Activated T-cell treated with anti-CD3 and anti-CD28 coated beads, Interleukin-2, amount 50 U/mL, for 4 hours (primary cell): ENCODE measurements at places on chromosomes 5 and 9. TPM values are rescaled to one million over a fixed set of nuclear protein-coding genes. Genes with fewer than 3 reads are reported as not detected.

DNA sequence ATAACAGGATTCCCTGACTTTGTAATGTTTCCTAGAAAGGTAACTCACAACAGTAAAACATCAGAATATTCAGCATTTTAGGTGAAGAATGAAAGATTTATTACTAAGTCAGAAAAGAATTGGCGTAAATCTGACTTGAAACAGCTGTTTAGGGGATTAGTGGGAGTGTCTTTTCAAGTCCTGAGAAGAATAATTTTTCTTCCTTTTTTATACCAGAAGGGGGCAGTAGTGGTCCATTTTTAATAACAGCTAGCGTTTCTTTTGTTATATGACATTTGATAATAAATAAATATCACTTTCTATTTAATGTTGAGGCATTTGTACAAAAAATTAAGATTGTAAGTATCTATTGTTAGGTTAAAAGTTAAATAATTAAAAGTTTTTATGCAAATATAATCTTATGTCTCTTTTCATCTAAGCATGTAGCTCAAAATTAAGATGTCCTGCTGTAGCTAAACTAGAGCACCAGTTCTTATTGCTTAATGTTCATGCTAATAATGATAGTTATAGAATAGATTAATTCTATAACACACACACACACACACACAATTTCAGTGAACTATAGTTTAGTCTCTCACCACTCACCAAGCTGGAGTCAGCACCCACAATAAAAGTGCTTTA, 258.7 kb upstream of the ARRDC3 start:
- no peak for DNase-seq

DNA sequence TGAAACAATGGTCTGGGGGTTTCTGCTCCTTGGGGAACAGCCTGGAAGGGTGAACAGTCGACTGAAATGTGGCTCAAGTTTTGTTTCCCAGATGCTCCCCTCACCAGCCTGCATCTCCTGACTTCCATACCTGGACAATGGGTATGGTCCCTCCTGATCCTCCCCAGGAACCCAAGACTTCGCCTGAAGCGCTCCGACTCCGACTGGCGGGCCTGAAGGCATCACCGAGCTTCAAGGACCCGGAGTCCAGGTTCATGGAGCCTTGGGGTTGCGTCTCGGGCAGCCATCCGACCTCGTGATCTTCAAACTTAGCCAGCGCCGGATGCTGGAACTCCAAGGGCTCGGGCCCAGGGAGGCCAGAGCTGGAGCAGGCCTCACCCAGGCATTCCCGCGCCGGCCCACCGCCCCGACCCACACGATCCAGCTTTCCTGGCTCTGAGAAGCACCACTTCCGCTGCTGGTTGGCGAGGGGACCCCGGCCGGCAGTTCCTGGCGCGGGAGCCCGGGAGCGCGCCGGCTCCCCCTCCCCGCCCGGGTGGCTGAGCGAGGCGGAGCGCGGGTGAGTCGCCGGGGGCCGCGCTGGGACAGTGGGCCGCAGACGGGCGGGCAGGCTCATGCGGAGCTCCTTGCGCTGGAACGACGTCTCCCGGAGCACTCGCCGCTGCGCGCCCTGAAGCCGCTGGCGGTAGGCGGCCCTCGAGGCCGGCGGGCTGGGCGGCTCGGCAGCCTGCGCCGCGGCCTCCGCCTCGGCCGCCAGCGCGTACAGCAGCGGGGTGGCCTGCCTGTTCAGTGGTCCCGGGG, 5.2 kb downstream of the SHROOM1 start:
- DNase-seq = no peak

DNA sequence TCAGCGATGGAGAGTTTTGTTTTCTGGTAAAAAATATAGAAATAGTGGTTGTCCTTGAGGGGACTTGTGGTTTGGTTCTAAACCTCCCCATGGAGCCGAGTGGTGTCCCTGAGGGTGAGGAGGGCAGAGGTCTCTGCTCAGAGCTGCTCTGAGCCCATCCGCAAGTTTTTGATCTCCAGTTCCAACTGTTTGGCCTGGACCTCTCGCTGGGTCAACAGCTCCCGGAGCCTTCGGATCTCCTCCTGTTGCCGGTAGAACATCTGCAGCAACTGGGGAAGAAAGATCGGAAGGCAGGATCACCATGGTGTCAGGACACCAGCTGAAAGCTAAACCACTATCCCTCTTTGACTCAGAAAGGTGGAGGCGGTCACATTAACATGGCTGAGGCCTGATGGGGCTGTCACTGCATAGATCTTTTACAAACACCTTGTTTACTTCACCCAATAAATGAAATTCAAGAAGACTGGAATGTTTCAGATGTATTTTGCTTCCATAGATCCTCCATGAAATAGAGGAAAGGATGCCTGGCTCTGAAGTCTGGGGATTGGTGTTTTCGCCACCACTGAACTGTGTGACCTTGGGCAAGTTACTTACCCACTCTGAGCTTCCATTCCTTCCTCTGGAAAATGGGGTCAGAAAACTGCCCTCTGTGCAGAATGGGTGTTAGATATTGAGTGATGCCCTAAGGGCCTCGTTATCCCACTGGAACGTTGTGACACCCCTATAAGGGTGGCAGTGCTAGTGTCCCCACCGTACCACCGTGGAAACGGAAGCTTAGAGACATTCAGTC, 5.8 kb upstream of the TRIM14 start:
- no peak for DNase-seq

DNA sequence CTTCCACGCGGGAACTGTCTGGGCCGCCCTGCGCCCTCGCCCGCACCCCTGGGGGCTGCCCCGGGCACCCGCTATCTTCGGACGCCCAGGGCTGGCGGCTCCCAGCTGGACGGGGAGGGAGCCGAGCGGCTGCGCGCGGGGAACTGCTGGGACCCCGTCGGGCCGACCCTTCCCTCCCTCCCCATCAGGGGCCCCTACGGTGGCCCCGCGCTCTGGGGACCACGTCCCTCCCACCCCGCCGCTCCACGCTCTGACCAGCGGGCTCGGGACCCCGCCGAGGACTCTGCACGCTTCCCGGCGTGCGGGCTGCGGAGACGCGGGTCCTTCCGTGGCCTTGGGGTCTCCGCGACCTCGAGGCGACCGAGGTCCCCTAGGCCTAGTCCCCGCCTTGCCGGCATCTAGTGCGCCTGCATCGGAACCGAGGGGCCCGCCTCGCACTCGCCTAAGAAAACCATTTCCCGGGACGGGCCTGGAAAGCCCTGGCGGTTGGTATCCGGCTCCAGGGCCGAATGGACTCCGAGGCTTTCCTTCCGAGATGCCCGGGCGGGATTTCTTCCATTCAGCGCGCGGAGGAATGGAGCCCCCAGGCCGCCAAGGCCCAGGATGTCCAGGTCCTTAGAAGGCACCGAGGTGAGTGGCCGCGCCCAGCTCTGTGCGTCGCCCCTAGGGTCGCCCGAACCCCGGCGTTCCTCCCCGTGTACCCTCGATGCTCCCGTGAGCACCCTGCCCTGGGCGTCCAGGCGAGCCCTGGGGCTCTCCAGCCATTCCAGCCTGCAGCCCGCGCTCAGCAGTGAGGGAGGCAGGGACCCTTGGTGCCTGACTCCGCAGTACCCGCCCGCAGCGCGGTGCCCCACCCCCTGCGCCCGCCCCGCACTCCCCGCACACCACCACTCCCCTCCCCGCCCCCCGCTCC, 705 bp upstream of the SLC6A3 start:
- no peak for DNase-seq

DNA sequence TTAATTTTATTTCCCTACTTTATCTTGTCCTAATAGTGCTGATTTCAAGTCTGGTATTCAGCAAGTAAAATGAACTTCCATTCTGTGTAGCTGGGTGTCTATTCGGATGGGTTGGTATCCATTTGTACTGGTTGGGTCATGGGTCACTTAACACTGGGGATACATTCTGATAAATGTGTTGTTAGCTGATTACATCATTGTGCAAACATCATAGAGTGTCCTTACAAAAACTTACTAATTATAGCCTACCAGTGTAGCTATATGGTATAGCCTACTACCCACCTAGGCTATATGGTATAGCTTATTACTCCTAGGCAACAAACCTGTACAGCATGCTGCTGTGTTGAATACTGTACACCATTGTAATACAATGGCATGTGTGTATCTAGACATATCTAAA, 1373.7 kb upstream of the DMAC1 start:
- no peak for DNase-seq

GRCh38 chr5:6350277-6351090, 27.9 kb downstream of the MED10 start:
- no peak for DNase-seq

DNA sequence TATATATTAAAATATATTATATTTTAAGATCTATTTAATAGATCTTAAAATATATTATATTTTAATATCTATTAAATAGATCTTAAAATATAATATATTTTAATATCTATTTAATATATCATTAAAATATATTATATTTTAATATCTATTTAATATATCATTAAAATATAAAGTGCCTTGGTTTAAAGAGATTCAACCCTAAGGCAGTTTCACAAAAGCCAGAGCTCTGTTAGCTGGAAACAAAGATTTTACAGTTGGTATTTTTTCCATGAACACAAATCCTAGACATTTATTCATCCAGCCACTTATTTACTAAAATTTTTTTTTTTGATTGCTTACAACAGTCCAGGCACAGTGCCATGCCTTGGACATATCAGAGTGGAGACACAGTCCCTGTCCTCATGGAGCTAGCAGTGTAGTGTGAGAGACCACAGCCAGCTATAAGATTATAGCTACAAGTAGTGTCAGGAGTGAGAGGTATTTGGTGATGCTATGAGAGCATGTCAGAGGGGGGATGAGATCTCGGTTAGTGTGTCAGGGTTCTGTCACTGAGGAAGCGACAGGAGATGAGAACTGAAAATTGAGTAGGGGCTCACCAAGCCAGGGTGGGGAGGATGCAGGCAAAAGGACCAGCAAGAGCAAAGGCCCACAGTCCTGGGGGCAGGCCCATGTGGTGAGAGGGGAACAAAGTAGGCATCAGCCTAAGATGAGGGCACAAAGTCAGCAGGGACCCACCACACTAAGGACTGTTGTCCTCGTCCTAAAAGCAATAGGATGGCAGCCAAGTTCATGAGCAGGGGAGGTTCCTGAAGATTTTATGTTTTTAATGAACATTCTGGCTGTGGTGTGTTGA, 74.5 kb downstream of the FBXO38 start:
- DNase-seq = no peak

Gene ANKRD31
- total RNA-seq = 0.56 TPM

Gene CREBRF
- total RNA-seq = 11.7 TPM

Gene GZMA
- total RNA-seq = 14.4 TPM
